ENCODE measurements at places on chromosomes 12 and 14. TPM values are rescaled to one million over a fixed set of nuclear protein-coding genes. Genes with fewer than 3 reads are reported as not detected.
A peak's percentile ranks its signal among the peaks of the same experiment; 100 is the strongest.

Gene P2RX7
- total RNA-seq: 6.4 TPM

Gene KRT7
- 21.5 TPM for total RNA-seq

- no peak for DNase-seq
These were observed 174.2 kb downstream of the PHETA1 start for GRCh38 chr12:111194703-111195051.

DNA sequence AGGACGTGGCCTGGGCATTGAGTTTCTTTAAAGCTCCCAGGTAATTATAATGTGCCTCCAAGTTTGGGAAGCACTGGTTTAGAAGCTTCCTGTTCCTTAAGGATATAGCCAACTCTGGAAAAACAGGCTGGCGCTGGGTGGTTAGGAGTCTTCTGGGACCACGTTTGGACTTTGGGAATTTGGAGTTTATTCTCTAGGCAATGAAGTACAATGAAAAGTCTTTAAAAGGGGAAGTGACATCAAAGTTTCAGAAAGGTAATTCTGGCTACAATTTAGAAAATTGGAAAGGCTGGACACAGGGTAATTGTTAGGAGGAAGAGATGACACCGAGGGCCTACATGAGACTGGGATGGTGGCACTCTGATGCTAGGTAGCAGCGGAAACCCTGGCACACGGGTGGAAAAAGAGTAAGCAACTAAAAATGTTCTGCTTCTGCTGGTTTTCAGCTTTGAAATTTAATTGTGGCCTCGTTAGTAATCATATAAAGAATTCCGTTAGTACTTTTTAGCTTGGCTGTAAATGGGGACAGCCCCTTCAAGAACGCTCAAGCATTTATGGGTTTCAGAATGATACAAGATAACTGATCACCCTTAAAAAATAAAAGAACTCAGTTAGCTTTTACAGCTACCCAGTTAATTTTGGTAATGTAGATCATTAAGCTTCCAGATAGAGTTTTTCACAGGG, 12.7 kb upstream of the DCP1B start:
- DNase-seq: no peak

DNA sequence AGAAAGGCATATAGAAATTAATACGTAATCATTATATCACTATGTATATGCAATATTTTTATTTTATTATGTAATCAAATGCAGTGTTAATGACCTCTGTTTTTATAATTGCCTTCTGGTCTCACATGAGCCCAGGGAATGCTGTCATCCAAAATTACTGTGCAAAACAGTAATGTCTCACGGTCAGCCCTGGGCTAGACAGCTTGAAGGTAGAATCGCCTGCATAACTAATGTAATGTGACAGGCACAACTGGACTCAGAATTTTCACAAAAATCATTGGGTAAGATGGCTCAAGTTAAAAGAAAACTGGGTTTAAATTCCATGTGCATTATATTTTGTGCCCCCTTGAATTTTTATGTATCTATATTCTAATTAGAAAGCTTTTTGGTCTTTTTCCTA, 293.3 kb downstream of the PPFIA2 start:
- DNase-seq: no peak

GRCh38 chr12:92533280-92533890, 169.4 kb upstream of the PLEKHG7 start:
- DNase-seq: no peak

GRCh38 chr12:24798335-24798734, 150.6 kb downstream of the BCAT1 start:
- DNase-seq: no peak

DNA sequence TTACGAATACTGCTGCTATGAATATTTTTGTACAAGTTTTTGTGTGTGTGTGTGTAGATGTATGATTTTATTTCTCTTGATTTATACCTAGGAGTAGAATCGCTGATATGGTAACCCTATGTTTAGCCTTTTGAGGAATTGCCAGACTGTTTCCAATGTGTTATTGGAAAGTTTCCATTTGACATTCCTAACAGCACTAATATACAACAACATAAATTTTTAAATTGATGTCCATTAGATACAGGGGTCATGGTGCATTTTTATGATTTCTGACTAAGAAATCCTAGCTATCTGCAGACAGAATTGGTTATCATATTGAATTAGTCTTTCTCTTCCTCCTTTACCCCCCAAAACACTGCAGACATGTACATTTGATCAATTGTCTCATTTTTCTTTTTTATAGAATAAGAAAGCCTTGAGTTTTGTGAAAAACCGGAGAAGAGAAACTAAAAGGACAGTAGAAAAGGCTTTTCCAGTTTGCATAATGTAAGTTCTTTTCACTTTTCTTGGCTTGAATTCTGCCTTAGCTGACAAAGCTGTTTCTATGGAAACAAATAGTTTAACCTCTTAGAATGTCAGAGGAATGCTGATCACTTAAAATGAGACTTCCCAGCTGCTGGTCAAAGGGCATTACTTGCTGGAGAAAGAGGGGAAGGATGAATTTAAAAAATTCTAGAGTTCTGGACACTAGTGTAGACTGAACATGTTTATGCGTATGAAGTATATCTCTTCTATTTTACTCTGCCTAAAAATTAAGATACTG, 28.2 kb downstream of the PALS1 start:
- DNase-seq: peak; percentile 23

DNA sequence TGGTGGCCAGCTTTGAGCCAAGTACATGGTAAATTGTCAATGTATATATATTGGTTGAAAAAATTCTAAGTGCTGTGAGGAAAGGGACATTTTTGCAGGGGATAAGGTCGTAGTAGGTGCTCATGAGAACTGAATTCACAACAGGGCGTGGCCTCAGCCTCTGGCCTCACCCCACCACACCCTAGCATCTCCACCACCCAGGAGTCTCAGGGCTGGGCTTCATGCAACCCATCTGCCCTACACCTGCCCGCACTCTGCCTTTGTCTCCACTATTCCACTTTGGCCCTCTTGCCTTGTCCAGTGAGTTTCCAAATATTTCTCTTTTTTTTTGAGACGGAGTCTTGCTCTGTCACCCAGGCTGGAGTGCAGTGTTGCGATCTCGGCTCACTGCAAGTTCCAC, 22.1 kb upstream of the AQP2 start:
- DNase-seq: no peak

- no peak for DNase-seq
These were observed 27.3 kb downstream of the SFSWAP start for GRCh38 chr12:131738196-131738595.

- DNase-seq: no peak
These were observed 11.6 kb downstream of the BMAL2 start for GRCh38 chr12:27344246-27344645.

DNA sequence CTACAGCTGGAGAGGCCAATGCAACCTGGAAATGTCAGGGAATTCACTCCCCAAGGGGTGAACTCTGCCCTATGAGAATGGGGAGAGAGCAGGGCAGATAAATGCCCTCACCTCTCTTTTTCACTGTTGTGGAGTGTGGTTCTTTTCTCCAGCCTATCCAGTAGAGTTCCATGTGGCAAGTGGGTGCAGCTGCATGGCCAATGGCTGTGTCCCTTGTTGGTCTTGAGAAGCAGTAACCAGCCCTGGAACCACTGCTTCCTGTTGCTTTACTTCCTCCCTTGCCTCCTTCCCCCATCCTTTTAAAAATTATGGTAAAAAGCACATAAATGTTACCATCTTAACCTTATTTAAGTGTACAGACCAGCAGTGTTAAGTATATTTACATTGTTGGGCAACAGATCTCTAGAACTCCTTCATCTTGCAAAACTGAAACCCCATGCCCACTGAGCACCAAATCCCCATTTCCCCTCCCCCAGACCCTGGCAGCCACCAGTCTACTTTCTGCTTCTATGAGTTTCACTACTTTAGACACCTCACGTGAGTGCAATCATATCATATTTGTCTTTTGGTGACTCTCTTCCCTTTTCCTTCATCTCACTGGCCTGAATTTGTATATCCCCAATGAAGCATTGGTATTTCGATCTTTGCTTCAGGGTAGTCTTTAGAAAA, 77.0 kb upstream of the GRIP1 start:
- DNase-seq: no peak
